ENCODE measurements at places on chromosomes 5 and 9.

- H3K27ac ChIP-seq, result peak overlapping the region; percentile 65
- no peaks in the 10 kb centered on the region for H3K27me3 ChIP-seq
- H3K4me3 ChIP-seq, result peak overlapping the region; percentile 59
These were observed 1.2 kb downstream of the CDC14B start for GRCh38 chr9:96618209-96619123.

- no peaks in the 10 kb centered on the region for H3K4me1 ChIP-seq
- no peak for DNase-seq
- no peak overlapping the region for H3K27ac ChIP-seq
- H3K36me3 ChIP-seq, result no peaks in the 10 kb centered on the region
- H3K4me3 ChIP-seq, result no peak overlapping the region
- no peaks in the 10 kb centered on the region for H3K27me3 ChIP-seq
These were observed 749.8 kb upstream of the GRAMD2B start for GRCh38 chr5:125673359-125673950.

DNA sequence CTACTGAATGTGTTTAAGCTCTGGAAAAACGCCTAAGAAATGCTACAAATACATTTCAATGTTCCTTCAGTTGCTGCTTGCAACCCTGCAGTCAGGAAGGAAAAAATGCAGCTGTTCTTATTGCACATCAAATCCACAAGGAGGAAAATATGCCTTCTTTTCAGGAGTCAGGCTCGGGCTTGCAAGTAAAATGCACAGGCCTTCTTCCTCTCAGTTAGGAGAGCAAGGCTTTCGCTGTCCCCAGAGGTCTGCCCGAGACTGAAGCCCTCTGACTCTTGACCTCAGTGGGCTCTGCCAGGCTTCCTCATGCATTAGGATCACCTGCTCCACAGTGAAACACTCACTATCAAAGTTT lies 899 bp upstream of the SHC3 start:
- no peaks in the 10 kb centered on the region for H3K27me3 ChIP-seq
- no peaks in the 10 kb centered on the region for H3K36me3 ChIP-seq
- DNase-seq, result no peak

DNA sequence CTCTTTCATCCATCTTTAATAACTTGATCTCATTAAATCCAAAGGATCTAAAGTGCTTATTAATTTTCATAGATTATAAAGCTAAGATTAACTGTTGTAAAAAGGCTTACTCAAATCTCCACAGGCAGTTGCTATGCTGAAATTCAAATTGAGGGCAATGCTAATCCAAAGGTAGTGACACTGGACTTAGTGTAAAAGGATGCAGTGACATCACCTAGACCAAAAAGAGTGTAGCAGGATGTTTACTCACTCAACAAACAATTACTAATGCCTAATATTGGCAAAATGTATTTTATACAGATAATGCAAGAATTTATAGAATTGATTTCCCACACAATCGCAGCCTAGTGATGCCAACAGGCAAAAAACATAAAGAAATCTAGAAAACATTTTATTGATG lies 756.2 kb downstream of the CDH9 start:
- no peak overlapping the region for H3K27ac ChIP-seq
- H3K36me3 ChIP-seq, result no peaks in the 10 kb centered on the region
- no peaks in the 10 kb centered on the region for H3K4me1 ChIP-seq
- no peaks in the 10 kb centered on the region for H3K27me3 ChIP-seq
- H3K4me3 ChIP-seq, result no peak overlapping the region

- no peak for DNase-seq
- no peak overlapping the region for H3K4me3 ChIP-seq
- H3K27me3 ChIP-seq, result no peaks in the 10 kb centered on the region
- no peak overlapping the region for H3K27ac ChIP-seq
These were observed 153.9 kb downstream of the ARRDC3 start for GRCh38 chr5:91229031-91229727.

DNA sequence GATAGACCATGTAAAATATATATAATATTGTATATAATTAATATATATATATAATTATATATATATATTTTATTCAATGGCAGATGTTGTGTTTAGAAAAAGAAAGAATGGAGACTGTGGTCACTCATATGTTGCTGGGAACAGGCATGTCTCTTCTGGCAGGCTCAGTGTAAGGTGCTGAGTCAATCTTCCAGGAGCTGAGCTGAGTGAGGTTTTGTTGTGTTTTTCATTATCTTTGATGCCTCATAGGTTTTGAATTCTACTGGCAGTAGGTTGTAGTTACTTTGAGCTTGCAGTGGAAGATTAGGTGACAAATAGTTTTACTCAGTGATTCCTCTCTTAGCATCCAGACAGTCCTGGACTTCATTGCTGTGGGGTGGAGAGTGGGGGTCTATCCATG lies 561.3 kb downstream of the IRX1 start:
- no peaks in the 10 kb centered on the region for H3K27me3 ChIP-seq
- H3K27ac ChIP-seq, result no peak overlapping the region
- H3K4me1 ChIP-seq, result no peaks in the 10 kb centered on the region
- no peaks in the 10 kb centered on the region for H3K36me3 ChIP-seq
- H3K4me3 ChIP-seq, result no peak overlapping the region

DNA sequence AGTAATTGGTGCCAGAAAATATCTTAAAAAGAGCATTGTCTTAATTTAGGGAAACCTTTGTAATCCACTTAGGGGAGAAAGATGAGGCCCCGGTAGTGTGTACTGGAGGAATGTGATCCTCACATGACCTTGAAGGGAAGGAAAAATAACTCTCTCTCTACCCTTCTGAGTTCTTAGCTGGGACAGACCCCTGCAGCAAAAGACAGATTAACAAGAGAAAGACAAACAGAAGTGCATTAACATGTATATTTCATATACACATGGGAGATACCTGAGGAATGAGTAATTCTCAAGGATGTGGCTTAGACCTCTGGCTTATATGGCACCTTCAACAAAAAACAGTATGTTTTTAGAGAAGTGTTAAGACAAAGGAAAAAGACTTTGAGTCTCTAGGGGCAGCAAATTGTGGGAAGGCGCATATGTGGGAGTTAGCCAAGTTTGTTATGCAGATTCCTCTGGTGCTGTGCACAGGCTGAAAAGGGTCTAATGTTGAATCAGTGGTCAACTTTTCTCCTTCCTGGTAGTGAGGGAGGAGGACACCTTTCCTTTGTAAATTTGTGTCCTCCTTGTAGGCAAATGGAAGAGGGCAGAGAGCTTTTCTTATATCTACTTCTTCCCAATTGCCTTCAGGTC lies 138.8 kb downstream of the LRRC70 start:
- no peaks in the 10 kb centered on the region for H3K4me1 ChIP-seq
- peaks cover 9% of the 10 kb centered on the region for H3K27me3 ChIP-seq
- H3K4me3 ChIP-seq, result no peak overlapping the region
- H3K27ac ChIP-seq, result no peak overlapping the region

All from Panc1 (cell line).